ENCODE measurements at places on chromosomes 5 and 9.

- no peak for DNase-seq
Observed at GRCh38 chr5:1010641-1011046, 2.0 kb downstream of the NKD2 start.

GRCh38 chr9:15205632-15206420 lies 101.2 kb downstream of the TTC39B start:
- DNase-seq = no peak

DNA sequence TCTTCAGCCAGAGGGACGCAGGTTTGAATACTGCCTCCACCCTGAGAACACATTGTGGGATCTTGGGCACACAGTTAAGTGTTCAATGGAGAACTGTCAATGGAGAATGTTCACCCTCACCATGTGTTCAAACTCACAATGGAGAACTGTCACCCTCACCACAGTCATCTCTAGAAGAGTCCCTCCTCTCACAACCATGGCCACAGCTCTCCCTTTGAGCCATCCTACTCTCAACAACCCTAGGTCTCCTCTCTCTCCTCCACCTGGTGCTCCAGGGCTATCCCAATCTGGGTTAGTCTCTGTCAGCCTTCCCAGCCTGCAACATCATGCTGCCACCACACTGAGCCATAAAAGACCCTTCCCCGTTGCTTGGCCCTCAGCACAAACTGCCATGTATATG lies 36.3 kb upstream of the HAND1 start:
- no peak for DNase-seq

DNA sequence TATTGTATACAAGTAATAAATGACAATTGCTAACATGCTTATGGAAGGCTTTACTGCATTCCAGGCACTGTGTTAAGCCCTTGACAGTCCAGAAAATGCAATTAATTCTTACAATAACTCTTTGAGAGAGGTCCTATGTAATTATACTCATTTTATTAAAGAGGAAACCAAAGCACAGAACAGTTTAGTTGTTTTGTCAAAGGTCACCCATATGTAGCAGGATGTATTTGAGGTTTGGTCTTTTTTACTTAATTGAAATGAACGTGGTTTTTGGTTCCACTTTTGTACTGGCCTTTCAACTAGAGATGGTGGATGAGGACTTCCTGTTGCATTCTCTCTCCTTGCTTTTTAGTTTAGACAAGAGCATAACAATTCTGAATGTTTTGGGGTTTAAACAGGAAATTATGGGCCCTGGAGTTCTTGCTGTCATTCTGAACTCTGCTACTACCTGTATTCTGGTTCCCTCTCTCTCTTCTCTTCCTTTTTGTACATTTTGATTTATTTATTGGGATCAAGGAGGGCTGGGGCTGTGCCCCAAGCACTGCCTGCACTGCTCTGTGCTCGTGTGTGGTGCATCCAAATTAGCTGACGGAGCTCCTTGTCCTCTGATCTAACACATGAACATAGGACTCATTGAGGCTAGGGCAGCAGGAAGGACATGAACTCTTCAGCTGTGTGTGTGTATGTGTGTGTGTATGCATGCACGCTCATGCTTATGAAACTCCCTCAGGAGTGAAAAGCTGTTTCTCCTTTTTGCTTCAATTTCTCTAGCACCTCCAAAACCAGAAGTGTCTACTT lies 47.4 kb downstream of the SLC28A3 start:
- no peak for DNase-seq

GRCh38 chr9:89843074-89843473 lies 238.3 kb downstream of the GADD45G start:
- no peak for DNase-seq

DNA sequence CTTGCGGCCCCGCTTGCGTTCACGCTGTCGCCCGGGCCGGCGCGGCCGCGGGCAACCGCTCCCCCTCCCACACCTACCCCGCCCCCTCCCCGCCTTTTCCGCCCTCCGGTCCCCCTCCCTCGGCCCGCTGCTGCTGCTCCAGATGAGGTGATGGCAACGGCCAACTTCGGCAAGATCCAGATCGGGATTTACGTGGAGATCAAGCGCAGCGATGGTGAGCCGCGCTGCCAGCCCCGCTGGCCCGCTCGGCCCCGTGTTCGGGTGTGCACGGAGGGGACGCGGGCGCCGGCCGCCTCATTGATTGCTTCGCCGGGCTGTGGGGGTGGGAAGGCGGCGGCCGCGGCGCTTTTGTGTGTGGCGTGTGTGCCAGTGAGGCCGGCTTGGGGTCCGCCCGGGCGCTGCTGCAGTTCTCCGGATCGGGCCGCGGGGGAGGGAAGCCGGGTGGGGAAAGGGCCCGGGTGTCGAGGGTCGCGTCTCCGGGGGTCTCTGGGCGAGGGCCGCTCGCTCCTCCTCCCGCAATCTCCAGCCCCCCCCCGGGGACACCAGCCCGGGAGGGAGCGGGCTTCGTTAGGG lies 403 bp downstream of the KIF2A start:
- peak; percentile 77 for DNase-seq

DNA sequence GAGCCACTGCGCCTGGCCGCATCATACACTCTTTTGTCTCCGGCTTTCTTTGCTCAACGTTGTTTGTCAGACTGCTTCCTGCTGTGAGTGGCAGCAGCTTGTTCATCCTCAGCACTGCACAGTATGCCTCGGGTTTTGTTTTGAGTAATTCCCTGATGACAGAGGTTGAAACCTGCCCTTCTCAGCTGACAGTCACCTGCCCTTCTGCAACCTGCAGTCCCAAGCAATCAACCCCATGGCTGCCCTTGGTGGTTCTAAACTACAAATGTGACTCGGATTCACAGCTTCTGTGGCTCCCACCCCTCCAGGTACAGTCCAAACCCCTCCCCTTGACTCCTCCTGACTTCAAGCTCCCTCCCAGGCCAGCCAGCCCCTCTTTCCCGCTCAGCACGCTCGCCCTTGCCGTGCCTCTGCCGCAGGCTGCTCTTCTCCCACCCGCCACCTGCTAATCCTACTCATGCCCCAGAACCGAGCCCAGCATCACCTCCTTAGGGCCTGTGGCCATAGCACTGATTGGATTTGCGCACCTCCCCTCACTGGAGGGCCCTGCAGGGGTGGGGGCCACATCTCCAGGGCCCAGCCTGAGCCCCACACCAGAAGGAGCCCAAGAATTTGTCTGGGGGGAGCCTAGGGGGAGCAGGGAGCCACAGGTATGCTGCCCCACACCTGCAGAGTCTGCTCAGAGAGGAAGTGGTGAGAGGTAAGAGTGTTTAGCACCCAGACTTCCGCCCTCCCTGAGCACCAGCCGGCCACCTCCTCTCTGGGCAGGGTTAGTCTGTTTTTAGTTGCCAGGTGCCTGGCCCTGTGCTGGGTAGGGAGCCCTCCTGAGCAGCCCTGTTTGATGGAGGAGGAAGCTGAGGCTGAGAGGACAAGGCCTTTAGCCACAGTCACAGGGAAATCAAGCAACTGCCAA lies 10.1 kb downstream of the EEIG1 start:
- peak; percentile 69 for DNase-seq

DNA sequence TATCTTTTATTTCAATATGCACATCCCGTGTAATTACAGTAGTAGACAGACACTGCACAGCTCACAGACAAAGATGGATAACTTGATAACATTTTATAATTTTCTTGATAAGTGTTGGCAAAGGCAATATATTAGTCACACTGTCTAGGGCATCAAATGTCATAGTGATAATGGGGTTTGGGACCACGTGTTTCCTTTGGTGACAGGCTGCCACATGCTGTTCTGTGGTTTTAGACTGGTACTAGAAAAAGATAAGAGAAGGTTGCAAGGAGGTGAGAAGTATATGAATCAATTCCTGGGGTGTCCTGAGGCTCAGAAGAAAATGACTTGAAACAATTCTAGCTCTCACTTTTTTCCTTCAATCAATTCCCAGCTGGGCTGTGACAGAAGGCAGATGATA lies 258.8 kb upstream of the CHD1 start:
- no peak for DNase-seq

- DNase-seq = no peak
Observed at GRCh38 chr9:744046-744712, 97.3 kb upstream of the DMRT1 start.

DNA sequence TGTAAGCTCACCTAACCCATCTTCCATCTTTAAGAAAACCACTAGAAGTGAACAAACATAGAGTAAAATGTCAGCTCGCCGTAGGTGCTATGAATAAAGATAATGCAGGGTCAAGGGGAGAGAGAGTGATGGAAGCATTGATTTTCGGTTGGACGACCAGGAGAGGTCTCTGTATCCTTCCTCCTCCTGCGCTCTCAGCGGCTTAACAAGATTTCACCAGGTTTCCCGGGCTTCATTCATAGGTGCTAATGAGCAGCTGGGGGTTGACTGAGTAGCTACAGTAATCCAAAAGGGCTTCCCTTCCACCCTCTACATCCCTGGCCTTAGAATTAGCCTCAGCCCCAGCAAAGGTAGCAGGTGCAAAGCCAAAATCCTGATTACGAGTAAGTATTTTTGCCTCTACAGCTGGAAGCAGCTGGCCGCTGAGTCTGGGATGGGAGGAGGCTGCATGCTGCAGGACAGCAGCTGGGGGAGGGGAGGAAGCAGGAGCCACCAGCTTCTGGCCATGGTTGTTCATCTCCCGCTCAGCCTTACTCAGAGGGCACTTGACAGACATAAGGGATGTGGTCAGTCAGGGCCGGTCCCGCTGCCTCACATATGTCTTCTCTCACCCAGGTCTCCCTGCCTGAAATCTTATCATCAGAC lies 112.0 kb upstream of the IL12B start:
- no peak for DNase-seq

DNA sequence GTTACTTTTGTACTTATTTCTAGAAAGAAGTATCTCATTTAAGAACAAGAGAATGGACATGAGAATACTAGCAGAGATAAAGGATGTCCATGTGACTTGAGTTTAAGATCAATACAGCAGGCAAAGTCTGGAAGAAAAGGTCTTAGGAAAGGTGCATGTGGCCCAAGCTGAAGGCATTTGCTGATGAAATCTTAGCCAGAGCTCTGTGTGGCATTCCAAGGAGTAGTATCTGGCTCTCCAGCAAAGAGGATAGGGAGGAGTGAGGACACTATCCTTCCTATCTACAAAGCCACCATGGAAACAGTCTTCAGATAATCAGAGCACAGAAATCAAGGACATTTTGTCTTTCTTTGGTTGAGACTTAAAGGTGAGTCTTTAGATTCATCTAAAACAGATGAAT lies 244.1 kb upstream of the RGMB start:
- DNase-seq = no peak

GRCh38 chr5:20020247-20020646 lies 32.2 kb upstream of the CDH18 start:
- DNase-seq = no peak

GRCh38 chr9:34114436-34114835 lies 12.1 kb downstream of the DCAF12 start:
- DNase-seq = no peak

DNA sequence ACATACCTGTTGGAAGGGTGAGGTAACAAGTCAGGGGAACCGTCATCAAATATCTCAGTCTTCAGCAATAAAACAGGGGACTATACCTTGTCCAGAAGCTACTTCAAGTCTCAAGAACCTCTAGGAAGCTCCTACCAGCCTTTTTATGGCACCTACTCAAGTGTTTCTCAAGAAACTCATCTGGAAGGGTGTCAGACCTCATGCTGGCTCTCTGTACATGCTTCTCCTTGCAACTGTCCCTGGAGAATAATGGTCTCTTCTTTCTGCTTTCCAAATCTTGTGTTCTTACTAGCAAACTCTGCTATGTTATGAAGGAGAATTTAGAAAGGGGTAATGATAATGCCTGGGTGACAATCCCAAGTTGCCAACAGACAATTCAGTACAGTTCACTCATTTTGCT lies 8.3 kb upstream of the PTAR1 start:
- no peak for DNase-seq

GRCh38 chr5:152532714-152533113 lies 127.6 kb upstream of the NMUR2 start:
- no peak for DNase-seq

DNA sequence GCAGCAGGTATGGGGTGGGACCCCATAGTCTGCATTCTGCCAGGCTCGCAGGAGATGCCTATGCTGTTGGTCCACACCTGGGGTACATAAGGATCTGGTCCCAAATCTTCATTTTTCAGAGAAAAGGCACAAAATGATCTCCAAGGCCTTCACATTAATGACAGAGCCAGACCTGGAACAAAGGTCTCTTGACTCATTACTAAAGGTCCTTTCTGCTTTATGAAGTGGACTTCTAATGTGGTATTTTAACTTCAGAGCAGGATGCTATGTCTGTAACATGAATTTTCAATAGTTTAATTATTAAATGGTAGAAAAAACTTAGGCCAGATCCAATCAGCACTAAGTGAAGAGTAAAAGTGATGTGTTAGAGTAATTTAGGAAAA lies 38.0 kb downstream of the DMGDH start:
- no peak for DNase-seq

DNA sequence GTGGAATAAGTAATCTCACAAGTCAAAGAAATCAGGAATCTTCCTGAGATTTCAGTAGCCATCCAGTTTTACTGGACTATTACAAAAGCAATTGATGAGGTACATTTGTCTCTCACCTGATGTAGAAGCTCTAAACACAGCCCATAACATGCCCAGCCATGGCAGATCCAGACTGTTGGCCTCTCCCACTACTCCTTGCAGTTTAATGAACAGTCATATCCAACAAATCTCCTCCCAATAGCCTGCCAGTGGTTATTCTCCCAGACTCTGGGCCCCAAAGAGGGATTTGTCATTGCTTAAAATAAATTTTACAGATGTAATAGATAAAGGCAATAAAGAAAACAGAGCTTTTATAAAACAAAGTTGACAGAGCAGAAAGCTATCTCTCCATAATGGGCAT lies 80.8 kb downstream of the ZNF608 start:
- no peak for DNase-seq

DNA sequence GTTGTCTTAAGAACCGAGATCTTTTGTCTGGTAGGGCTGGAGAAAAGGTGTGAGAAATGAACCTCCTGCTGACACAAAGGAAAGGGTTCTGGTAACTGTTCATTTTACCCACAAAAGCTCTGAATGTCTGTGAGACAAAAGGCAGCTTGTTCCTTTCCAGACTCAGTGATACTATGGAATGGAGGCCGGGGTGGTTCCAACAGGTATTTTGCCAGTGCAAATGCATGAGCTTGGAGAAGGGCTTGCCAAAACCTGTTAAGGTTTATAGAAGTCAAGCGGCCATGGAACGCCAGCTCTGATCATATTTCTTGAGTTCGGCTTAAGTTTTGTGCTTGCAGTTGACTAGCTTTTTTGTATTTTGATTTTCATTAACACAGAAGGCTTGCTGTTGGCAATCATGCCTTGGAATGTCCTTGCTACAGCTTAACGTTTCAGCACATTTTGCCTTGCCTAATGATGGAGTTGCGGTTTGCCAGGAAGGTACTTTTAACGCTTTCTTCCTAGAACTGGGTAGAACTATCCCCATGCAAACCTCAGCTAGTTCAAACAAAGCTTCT lies 328.6 kb downstream of the PIK3R1 start:
- DNase-seq = no peak

Measured in coronary artery (tissue), 2 donors.